ENCODE measurements at places on chromosomes 13 and 19.

DNA sequence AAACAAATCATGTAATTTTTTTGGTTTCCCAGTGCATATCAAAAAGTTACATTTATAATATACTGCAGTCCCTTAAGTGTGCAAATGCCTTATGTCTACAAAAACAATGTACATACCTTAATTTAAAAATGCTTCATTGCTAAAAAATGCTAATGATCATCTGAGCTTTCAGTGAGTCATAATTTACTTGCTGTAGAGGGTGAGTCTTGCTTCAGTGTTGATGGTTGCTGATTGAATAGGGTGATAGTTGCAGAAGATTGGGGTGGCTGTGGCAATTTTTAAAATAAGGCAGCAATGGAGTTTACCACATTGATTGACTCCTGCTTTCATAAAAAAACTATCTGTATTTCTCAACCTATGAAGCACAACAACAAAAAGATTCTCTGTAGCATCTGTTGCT is 613.9 kb downstream of the TBC1D4 start:
- DNase-seq: no peak

- DNase-seq: no peak
Measured at GRCh38 chr19:17333611-17334413, 843 bp downstream of the ANO8 start.

DNA sequence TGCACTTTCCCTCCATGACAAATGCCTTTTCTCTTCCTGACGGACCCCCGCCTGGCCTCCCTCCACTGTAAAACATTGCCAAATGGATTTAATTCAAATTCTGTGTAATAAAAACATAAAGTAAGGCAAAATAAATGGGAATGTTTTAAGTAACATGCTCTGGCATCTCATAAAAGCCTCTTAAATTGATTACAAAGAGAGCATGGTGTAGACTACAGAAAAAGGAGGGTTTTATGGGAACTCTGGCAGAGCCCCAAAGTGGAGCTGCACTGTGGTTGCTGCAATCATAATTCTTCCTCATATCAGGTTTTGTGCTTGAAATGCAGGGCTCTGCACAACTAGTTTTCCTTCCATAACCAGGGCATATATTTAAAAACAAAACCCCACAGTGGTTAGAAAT is 44.3 kb upstream of the SIAH3 start:
- DNase-seq: no peak

DNA sequence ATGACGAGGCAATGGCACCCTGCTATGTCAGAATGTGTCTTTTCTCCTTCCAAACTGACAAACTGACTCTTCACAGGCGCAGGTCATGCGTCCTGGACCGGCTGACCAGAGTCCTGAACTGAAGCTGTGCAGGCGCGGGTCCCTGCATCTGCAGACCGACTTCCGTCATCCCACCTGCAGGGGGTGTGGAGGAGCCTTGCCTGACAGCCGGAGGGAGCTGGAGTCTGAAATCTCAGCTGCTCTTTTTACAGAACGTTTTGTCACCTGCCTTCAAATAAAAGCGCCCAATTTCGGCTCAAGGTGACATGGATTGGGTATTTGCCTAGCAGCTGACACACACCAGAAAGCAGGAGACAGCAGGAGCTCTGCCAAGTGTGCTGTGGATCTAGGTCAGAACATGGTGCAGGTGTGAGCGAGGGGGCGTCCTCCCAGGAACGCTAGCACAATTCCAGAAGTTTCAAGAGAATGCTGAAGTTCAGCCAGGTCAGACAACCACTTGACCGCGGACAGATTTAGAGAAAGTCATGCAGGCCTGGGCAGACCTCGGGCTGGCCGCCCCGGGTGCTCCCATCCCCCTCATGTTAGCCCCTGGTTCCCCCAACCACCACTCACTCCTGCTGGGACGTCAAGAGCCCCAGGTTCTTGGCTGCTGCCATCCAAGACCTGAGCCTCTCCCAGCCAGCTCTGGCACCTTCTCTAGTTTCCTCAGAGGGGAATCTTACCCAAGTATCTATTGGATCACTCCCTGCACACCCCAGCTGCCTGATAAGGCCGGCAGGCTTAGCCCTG is 32.8 kb downstream of the ELL start:
- no peak for DNase-seq

GRCh38 chr19:50542943-50543342 is 25.3 kb downstream of the LRRC4B start:
- no peak for DNase-seq

DNA sequence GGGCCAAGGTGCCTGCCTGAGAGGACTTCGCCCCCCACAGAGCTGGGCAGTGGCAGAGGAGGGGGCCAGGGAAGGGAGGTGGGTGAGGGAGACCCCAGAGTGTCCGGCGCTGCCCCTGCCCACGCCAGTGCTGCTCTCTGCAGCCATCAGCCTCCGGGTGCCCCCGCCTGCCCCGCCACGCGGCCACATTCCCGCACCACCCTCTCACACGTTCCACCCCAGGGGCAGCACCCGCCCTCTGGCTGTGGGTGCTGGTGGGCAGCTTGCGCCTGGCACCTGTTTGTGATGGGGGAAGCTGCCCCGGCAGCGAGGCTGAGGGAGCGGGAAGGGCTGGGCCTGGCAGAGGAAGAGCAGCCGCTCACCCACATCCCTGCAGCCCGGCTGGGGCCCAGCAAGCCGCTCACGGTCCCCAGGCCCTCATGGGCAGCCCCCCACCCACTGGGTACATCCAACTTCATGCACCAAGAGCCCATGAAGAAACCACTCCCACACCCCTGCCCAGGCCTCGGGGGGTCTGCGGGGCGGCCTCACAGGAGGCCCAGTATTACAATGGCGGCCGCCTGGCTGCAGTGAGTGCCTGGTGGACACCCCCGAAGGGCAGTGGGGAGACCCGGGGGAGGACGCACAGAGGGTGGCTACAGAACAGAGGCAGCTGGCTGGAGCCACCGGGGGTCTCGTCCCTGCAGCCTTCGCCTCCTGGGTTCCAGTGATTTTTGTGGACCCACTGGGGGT is 14.0 kb downstream of the SBNO2 start:
- DNase-seq: no peak

DNA sequence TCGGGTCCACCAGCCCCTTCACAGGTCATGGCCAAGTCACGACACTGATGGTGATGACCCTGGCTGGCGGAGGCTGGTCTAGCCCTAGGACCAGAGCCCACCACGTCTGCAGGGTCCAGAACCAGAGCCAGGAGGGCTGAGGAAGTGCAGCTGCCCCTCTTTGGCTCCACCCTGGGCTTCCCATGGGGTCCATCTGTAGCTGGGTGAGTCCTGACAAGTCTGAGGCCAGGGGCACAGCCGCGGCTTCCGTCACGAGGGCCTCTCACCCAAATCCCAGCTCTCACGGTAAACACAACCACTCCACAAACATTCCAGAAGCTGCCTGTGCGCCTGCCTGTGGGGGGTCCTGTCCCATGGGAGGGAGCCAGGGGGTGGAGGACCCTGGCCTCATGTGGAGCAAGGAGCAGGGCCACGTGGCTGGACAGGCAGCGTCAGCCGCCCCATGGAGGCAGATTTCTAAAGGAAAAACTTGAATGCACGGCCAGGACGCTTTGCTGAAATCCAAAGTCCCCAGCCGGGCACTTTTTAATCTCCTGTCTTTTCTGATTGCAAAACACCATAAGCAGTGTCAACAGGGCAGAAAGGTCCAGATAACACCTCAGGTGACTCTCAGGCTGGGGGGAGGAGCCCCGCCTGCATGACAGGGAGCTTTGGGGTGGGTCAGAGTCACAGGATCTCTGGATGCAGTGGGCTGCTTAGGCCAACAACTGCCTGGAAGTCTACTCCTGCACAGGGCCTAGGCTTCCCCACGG is 29.9 kb downstream of the CEBPG start:
- no peak for DNase-seq

DNA sequence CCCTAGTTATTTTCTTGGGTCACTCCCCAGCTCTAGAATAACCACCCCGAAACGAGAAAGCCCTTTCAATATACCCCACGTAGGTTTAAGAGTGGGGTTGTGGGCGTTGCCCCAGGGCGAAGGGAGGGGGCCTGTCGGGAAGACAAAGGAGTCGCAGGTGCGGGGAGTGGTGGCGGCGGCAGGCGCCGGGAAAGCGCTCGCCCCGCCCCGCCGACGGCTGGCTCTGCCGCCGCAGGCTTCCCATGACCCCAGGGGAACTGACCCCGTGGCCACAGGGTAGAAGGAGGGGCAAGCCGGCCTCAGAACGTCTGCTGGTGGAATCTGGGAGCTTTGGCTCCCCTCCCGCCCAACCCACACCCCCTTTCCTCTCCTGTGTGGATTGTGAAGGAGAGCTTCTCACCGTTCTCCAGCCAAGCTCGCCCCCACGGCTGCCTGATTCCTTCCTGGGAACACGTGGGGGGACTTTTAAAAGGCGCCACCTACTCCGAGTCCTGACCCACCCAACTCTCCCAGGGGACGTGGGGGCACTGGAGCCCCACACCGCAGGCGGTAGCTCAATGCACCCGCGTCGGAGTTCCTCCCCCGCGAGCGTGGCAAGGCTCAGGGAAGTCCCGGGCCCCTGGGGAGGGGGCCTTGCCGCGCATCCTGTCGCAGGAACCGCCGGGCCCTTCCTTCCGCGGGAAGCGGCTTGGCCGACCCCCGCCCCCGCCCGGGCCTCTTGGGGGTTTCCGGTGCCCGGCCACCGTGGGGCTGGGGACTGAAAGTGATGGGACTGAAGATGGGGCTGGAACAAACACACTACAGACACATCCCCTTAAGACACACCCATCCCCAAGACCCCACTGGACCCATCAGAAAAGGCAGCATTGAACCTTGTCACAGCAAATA is 5.5 kb downstream of the IER2 start:
- DNase-seq: no peak

DNA sequence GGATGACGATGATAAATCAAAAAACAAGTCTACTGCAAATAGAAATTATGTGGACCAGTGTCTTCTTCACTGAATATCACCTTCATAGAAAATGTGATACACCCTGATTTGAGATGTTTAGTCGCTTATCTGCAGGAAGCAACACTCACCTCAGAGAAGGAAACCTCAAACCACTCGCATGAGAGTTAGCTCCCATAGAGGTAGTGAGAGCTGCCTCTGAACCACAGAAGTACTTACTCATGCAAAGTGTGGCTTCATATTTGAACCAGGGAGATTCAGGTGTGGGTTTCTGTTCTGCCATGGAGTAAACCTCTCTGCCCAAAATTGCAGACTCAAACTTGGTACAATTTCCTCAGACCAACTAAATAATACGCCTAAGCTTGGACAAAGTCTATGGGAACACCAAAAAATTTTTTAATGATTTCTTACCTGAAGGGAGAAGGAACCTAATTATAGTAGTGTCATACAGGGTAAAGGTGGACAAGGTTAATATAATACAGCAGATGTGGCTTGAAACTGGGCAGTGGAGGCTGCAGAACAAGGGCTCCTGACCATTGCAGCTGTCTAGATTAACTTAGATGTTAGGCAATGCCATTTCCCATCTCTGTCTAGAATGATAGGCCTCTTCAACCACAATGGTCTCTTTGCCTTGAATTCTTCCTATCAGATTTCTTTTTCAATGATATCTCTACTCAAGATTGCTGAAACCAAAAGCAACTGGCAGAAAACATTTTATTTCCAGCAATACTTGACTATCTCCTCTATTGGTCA is 29.6 kb upstream of the RCBTB2 start:
- DNase-seq: no peak

GRCh38 chr13:45108716-45109101 is 11.6 kb upstream of the GTF2F2 start:
- no peak for DNase-seq

- no peak for DNase-seq
Measured at GRCh38 chr13:66530158-66530557, 700.0 kb downstream of the PCDH9 start.

DNA sequence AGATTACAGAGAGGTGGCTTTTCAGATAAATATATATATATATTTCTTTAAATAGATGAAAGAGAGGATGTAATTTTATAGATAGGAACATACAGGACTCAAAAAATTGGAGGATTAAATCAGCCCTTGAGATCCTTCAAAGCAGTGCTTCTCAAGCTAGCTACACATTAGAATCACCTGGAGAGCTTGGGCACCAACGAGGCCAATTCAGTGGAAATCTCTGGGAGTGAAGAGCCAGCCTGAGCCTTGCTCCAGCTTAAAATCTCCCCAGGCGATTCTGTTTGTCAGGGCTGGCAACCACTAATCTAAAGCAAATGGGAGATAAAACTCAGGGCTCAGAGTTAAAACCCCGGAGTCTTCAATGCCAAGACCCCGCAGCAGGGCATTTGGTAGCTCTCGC is 15.0 kb upstream of the CLN5 start:
- DNase-seq: no peak

GRCh38 chr13:44165889-44166496 is 207.6 kb upstream of the SERP2 start:
- DNase-seq: no peak

- no peak for DNase-seq
Measured at GRCh38 chr19:12766051-12766521, 9.3 kb downstream of the HOOK2 start.

DNA sequence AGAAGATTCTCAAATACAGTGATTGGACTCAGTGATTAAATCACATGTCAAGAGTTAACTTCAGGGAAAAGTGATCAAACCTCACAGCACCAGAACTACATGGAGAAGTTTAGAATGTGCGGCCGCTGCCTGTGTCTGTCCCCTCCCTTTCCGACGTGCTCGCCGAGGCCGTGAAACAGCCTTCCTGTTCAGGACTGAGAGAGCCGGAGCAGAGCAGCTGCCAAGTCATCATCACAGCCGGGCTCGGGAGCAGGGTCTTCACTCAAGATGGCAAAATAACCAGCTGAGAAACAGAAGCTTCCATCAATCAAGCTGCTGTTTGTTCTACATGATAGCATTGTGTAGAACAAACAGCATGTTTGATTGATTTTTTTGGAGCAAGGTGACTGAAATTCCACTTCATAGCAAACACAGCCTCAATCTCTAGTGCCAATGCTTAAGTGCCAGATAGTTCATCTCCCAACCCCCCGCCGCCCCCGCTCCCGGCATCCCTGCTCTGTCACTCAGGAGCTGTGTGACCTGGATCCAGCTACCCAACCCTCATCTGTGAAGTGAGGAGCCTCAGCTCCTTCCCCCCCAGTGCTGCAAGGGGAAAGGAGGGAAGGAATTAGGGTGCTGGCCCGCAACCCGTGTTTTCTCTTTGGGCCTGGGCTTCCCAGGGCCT is 70.6 kb downstream of the HSPH1 start:
- DNase-seq: no peak

DNA sequence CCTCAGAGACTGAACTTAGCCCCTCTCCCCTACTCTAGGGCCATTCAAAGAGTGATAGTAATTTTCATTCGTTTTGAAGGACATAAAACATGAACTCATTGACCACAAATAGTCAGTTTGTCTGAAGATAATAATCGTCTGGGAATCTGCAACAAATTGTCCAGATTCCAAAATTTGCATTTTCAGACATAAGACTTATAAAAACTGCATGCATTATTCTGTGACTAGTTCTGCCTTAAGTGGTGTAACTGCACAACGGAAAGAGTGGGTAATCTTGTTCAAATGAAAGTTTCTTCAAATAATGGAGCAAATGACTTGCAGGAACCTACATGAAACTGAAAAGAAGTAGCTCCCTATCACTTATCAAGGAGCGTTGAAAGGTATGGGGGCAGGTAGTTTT is 8.4 kb downstream of the CSNK1A1L start:
- DNase-seq: no peak
